ENCODE measurements at places on chromosomes 11 and 22.

DNA sequence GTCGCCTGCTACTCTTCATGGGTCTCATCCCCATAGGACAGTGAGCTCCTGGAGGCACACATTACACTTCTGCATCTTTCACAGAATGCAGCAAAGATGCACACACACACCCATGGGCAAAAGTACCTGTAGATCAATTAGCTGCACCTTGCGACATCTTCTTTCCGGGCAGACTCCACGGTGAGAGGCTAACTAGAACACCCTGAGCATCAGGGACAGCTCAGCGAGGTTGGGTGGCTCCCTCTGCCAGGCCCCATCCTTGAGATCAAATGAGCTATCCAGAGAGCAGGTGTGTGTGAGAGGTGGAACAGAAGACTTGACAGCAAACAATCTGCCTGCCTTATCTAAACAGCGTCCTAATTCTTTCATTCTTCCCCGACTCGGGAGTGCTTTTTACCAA lies 96.1 kb upstream of the BID start:
- DNase-seq, result no peak

DNA sequence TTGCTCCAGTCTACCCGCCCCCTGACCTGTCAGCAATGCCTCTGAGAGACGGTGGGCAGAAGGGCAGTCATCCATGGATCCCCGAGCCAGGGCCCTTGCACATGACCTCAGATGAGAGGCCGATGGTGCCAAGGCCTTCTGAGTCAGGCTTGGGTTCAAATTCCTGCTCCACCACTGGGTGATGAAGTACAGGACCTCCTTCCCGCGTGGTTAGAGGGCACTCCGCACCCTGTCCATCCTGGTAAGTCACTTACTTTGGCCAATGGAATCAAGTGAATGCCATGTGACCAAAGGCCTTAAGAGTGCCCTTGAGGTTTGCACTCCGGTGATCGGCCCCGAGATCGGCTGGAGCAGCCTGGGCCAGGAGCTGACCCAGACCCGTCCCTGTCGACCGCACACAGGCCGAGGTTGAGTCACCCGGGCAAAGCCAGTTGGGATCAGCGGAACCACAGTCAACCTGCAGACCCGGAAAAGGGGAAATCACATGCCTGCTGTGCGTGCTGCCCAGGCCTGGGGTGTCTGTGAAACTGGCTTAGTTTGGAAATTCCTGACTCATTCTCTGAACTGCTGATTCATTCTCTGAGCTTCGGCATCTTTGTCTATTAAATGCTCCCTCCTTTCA lies 48.9 kb downstream of the RTL6 start:
- no peak for DNase-seq

- DNase-seq, result peak; percentile 72
These were observed 991 bp upstream of the OSM start for GRCh38 chr22:30267382-30268302.

GRCh38 chr11:65793625-65794400 lies 7.0 kb downstream of the OVOL1 start:
- DNase-seq, result no peak

GRCh38 chr11:126776119-126776518 lies 224.5 kb downstream of the KIRREL3 start:
- no peak for DNase-seq

GRCh38 chr11:83401506-83402225 lies 115.5 kb upstream of the CCDC90B start:
- DNase-seq, result no peak

GRCh38 chr11:126748100-126748791 lies 252.3 kb downstream of the KIRREL3 start:
- no peak for DNase-seq

DNA sequence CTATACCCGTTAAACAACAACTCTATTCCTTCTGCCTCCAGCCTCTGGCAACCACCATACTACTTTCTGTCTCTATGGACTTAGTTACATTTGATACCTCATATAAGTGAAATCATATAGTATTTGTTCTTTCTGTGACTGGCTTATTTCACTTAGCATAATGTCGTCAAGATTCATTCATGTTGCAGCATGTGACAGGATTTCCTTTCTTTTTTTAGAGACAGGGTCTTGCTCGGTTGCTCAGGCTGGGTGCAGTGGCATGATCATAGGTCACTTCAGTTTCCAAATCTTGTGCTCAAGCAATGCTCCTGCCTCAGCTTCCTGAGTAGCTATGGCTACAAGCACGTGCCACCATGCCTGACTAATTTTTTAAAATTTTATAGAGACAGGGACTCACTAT lies 29.4 kb upstream of the SORL1 start:
- no peak for DNase-seq

DNA sequence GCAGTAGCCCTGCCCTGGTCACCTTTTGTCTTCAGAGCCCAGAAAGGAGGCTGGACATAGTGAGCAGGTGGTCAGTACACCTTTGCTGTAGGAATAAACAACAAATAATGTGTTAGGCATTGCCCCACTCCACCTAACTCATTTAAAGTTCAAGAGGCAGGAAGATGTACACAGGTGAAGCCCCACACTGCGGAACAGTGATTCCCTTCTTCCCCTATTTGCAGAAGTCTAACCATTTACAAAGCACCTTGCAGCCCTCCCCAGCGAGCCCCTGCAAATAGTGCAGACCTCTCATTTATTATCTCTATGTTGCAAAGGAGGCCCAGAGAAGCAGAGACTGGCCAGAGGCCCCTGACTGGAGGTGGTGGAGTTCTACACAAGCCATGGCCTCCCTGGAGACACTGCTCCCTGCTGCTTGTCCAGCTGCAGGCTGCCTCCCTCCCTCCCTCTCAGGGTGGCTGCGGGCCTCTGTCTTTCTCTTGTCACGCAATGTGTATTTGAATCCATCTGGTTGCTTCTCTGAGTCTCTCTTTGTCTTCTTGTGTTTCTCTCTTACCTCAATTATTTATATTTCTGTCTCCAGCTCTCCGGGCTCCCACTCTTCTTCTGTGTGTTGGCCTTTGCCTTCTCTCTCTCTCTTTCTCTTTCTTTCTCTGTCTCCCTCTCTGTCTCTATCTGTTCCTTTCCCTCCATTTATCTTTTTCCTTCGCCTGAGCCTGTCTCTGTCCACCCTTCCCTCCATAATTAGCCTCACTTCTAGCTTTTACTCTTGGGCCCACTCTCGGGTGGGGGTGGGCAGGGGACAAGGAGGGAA lies 59.1 kb upstream of the PRDM11 start:
- no peak for DNase-seq

DNA sequence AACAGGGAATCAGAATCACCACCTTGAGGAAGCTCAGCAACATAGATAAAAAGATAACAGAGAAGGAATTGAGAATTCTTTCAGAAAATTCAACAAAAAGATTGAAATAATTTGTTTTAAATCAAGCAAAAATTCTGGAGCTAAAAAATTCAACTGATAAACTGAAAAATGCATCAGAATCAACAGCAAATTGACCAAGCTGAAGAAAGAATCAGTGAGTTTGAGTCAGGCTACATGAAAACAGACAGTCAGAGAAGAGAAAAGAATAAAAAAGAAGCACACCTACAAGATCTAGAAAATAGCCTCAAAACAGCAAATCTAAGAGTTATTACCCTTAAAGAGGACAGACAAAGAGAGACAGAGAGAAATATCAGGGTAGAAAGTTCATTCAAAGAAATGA lies 28.8 kb downstream of the BTG4 start:
- no peak for DNase-seq

DNA sequence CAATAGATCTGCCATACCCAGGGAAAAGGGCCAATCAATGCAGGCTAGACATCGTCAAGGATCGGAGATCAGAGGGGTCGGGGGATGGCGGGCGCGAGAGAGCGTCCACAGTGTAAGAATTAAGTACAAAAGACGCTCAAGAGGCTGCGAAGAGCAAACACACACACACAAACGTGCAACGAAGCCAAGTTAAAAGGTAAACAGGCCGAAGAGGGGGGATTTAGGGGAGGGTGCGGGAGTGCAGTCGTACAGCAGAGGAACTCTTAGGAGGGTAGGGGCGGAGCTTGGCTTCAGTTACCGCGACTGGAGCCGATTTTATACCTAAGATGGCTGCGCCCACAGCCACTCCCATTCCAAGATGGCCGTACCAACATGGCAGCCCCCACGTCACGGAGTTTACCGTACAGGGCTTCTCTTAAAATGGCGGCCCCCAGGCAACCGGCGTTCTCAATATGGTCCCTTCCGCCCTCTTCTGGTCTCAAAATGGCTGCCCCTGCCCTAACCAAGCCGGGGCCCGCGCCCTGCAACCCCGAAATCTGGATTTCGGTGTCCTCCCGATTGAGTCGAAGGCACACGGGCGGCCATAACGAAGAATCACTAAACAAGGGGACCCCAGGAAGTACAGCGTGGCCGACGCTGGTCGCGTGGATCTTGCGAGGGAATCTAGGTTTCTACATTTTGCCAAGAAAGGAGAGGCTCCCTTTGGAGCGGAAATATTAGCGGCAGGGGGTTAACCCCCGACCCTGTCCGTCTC lies 1.9 kb downstream of the GNG3 start:
- DNase-seq, result peak; percentile 94

- no peak for DNase-seq
These were observed 27.7 kb upstream of the CHRM1 start for GRCh38 chr11:62948765-62949320.

DNA sequence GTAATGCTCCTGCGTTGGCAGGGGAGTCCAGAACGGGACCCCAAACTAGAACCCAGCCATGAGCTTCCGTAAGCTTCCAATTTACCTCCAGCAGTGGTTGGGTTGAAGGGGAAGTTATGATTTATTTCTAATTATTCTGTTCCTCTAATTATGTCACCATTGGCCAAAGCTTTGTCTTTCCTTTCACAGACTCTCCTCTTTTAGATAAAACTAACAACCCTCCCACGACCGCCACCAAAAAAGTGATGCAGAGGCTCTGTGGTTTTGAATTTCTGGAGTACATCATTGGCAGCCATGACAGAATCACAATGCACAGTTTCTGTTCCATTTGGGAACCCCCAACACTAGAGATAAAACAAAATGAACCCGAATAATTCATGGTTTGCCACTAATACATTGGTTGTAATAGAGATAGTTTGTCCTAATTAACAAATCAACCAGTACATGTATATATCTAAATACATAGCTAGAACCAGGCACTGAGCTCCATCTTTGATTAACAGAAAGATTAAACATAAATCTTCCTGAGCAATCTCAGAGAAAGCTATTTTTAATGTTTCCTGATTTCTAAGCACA lies 64.3 kb downstream of the ETS1 start:
- peak; percentile 56 for DNase-seq

DNA sequence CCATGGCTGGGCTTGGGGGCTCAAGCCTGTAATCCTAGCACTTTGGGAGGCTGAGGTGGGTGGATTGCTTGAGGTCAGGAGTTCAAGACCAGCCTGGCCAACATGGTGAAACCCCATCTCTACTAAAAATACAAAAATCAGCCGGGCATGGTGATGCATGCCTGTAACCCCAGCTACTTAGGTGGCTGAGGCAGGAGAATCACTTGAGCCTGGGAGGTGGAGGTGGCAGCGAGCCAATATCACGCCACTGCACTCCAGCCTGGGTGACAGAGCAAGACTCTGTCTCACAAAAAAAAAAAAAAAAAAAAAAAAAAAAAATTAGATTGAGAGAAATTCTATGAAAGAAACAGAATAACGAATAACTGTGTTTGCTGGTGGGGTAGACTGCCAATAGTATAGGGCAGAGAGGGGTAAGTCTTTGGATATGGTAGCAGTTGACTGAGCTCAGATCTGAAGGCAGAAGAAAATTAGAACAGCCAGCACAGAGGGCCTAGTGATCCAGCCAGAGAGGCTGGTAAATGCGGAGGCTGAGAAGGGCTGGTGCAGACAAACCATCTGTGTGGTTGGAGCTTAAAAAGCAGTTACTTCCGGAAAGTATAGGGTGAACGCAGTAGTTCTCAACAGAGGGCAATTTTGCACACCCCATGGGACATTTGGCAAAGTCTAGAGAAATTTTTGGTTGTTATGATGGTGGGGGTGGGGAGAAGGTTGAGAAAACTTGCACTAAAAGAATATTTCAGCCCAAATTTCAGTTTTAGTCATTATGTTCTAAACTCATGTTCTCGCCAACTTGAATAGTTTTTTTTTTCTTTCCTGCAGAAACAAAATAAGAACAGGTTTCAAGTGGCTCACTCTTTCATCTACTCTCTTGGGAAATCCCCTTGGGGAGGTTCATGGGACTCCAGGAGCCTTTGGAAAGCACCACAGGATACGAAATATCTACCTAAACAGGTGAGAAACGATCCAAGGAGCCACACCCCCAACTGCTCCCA lies 1.6 kb upstream of the HORMAD2 start:
- no peak for DNase-seq

GRCh38 chr11:78802058-78802761 lies 227.5 kb upstream of the NARS2 start:
- no peak for DNase-seq

GRCh38 chr11:61752117-61752924 lies at the start of gene MYRF:
Gene MYRF, plus strand, starts transcription at chr11:61752636. Its CDS starts 109 bp downstream, at chr11:61752745.
- peak; percentile 46 for DNase-seq

- no peak for DNase-seq
These were observed 30.1 kb downstream of the GRAMD4 start for GRCh38 chr22:46650078-46650810.

Measured in activated T-helper 2 cell treated with anti-CD3 and anti-CD28 coated beads, Interferon-gamma antibody, Interleukin-2, Interleukin-4, amounts not matched to agents 10 μg/mL and 5 μg/mL and 100 μg/mL, durations not matched to agents 14 hours and 24 hours and 36 hours (primary cell).